ENCODE measurements at places on chromosomes 11 and 22.

- DNase-seq, result no peak
Observed at GRCh38 chr11:76763573-76764346, 19.4 kb upstream of the TSKU start.

- no peak for DNase-seq
Observed at GRCh38 chr11:68579455-68579854, 104.9 kb upstream of the GAL start.

GRCh38 chr11:88327061-88327460 is 10.5 kb downstream of the CTSC start:
- DNase-seq, result no peak

- no peak for DNase-seq
Observed at GRCh38 chr11:17905477-17905876, 107.4 kb downstream of the SERGEF start.

- no peak for DNase-seq
Observed at GRCh38 chr11:67435031-67435726, 2.3 kb downstream of the PTPRCAP start.

DNA sequence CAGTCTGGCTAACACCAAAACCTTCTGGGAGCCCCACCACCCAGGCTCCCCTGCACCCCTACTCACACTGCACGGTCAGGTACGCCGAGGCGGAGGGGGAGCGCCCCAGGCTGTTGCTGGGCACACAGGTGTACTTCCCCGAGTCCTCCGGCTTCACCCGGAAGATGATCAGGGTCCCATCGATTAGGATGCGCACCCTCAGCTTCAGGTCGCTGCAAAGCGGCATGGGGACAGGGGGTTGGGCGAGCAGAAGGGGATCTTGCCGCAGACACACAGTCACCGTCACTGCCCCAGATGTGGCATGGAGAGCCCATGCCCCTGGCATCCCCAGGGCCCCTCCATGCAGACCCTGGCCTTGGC is 21.2 kb downstream of the IGSF9B start:
- no peak for DNase-seq

- no peak for DNase-seq
Observed at GRCh38 chr11:10657308-10658271, 36.0 kb downstream of the IRAG1 start.

DNA sequence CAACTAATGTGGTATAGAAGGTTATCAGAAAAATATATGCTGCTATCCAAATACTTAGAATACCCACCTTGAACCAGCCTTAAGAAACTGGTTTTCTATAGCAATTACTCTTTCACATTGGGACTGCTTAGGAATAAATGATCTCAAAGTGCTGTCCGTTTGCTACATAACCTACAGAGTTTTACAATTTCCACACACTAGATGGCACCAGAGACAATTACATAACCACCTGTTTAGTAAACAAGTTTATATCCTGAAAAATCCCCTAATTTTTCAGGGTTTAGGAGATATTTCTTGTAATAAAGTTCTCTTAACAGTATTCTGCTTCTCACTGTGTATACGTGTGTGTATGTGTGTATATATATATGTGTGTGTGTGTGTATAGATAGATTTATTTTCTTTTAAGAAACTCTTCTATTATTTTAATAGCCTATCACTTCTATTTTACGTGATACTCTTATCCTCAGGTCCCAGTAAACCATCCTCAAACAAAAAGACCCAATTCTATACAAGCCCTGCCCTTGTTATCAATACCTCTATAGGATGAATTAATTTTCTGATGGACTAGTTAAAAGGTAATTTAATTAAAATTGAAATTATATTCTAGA is 6.7 kb upstream of the OR5I1 start:
- DNase-seq, result no peak

- DNase-seq, result no peak
Observed at GRCh38 chr11:88626216-88626615, 288.7 kb upstream of the CTSC start.

GRCh38 chr11:93528252-93528651 is 14.9 kb downstream of the SMCO4 start:
- DNase-seq, result no peak

GRCh38 chr11:14237444-14237961 is 121.5 kb downstream of the RRAS2 start:
- no peak for DNase-seq

DNA sequence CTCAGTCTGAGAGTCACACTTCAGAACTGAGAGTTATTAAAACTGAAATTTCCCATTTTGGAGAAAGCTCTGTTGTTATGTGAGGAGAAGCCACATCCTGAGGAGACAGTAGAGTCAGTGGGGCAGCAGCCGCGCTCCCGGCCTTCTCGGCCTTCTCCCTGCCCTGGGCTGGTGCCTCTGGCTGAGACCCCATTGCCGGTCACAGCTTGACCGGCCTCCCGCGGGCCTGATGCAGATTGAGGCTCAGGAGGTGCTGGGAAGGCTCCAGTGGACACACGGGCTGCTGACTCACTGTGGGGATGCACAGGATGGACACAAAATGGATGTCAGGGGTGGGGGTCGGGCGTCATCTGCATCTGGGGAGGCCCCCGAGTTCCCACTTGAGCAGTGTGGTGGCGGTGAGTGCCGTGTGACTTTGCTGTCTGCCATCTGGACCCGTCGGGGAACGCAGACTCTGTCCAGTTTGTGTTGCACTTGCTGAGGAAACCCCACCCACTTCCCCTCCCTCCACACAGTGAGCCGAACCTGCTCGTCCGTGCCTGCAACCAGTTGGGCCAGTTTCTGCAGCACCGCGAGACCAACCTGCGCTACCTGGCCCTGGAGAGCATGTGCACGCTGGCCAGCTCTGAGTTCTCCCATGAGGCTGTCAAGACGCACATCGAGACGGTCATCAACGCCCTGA is 50.1 kb downstream of the MUC6 start:
- no peak for DNase-seq

All from effector CD8-positive, alpha-beta T cell (primary cell).